Breast epithelium (tissue), 4 donors: ENCODE measurements at places on chromosomes 6 and 20.
A peak's percentile ranks its signal among the peaks of the same experiment; 100 is the strongest.

- DNase-seq: no peak
Observed at GRCh38 chr6:31383149-31383548, 20.2 kb upstream of the MICA start.

- DNase-seq: no peak
Observed at GRCh38 chr20:62710886-62711702, 2.5 kb downstream of the NTSR1 start.

DNA sequence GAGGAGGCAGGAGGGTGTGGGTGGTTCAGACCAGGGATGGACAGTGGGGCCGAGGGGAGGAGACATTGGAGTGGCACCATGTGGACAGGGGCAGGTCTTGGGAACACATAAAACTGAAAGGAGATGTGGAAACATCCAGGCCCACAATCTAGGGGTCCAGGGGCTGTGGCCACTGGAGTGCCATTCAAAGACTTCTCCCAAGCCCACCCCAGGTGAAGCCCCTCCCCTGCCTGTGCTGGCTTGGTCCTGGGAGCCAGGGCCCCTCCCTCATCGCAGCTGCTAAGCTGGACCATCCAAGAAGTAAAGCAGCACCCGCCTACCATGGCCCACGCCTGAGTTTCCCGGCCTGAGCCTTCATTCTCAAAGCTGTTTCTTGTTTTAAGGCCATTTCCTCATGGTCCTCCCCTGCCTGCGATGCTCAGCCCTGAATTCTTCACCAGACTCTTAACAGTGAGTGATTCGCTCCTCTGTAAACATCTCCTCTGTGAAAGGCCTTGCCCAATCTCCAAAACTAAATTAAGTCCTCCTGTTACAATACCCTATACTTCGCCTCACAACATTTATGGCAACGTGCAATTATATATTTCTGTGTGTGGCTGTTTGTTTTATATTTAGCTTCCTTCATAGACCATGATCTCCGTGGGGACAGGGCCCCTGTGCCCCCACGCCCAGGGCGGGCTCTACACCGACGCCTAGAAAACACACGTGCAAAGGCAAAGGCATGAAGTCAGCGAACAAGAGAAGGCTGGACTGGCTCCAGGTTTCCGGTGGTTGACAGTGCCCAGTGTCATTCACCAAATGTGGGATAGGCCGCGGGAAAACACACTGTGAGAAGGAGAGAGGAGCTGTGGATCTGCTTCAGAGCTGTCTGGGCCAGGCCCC is 267.8 kb downstream of the ERMARD start:
- no peak for DNase-seq

- no peak for DNase-seq
Observed at GRCh38 chr20:48826883-48827771, 672 bp downstream of the PREX1 start.

- DNase-seq: no peak
Observed at GRCh38 chr6:44179072-44179536, 20.5 kb downstream of the CAPN11 start.

- no peak for DNase-seq
Observed at GRCh38 chr6:84772428-84773132, 8.2 kb upstream of the TBX18 start.

- DNase-seq: no peak
Observed at GRCh38 chr6:5453546-5453945, 192.2 kb downstream of the FARS2 start.

DNA sequence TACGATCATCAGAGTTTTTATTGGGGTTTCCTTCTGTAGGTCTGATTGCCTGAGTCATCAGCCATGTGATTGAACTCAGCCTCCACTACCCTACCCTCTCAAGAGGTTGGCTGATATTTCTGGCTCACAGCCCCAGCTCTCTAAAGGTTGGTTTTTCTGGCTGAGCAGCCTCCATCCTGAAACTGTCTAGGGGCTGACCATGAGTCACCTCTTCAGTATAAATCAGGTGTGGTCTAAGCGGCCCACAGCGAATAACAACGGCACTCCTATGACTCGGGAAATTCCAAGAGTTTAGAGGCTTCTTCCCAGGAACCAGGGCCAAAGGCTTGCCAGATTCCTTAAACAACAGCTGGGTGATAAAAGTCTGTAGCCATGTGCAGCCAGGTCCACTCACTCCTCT is 115.5 kb downstream of the SOD2 start:
- no peak for DNase-seq

DNA sequence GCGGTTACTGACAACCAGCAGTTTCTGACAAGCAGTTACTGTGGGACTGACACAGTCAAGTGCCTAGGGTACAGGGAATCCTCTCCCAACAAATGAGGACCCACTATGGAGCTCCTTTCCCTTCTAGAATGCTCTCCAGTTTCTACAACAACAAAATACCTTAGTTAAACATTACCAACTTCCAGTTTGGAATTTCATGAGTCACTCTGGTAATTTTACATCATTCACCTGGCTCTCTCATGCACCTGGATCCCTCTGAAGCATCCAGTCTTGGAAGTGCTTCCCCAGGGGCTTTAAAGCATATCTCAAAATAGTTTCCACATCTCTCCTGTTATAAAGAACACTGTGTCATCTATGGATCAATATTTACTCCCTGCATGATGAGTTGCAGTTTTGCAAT is 286.7 kb upstream of the SPTLC3 start:
- DNase-seq: no peak

DNA sequence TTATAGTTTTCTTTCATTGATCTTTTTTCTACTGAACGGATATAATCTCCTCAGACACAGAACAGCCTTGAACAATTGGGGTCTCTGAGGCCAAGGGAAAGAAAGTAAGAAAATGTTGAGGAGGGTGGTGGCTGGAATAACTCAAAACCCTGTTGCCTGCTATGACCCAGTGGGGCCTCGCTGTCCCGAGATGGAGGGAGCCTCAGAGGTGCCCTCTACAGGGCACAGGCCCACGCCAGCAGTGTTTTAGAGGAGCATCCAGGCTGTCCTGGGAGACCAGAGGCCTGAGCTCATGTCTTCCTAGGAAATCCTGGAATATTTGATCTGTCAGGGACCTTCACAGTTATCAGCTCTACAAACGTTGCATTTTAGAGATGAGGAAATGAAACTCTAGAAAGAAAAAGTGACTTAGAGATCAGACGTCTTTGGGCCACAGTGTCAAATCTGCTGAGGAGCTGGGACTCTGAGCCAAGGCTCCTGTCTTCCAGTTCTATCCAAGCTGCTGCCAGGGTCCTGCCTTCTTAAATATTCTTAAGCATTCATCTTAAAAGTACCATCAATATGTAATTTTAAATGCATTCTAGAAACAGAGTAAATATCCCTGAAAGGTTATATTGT is 26.3 kb downstream of the ALDH5A1 start:
- no peak for DNase-seq

GRCh38 chr20:10172998-10173655 is 45.5 kb upstream of the SNAP25 start:
- DNase-seq: no peak

DNA sequence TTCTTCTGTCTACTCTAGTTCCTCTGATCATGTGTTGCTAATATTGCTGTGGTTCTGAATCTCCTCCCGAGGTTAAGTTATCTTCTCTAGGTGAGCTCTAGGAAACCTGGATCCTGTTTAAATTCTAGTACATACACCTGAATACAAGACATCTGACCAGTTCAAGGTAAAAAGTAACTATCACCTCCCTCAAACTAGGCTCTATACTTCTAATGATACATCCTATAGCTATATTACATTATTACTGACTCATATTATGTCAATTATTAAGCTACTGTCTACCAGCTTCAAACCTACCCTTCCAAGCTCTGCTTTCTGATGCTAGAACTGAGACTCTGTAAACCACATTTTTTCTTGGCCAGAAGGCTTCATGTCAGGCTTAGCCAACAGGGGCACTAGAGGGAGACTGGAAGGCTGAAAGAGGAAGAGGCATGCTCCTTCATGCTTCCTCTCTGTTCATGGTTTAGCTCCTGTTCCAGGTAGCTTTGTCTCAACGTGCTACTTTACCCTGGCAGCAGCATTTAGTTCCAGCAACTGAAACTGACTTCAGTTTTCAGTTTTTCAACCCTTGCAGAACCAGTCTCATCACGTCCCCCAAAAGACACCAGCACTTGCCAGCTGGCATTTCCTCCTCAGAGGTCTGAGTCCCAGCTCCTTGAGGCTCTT is 148.4 kb upstream of the TOP1 start:
- DNase-seq: peak; percentile 51

- DNase-seq: no peak
Observed at GRCh38 chr6:38714239-38715015, 684 bp upstream of the DNAH8 start.

DNA sequence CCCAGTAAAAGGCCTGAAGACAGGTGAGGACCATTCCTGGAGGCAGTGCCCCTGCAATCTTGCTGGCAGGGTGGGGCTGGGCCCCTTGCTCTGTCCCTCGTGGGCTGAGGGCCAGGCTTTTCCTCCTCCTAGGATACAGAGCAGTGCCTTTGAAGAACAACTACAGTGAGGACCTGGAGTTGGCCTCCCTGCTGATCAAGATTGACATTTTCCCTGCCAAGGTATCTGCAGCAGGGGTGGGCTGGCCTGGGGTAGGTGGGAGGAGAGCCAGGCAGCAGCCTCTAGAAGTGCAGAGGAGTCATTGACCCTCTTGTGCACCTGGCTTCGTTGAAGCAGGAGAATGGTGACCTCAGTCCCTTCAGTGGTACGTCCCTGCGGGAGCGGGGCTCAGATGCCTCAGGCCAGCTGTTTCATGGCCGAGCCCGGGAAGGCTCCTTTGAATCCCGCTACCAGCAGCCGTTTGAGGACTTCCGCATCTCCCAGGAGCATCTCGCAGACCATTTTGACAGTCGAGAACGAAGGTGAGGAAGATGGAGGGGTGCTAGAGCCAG is 36.5 kb downstream of the PLCG1 start:
- DNase-seq: peak; percentile 20

DNA sequence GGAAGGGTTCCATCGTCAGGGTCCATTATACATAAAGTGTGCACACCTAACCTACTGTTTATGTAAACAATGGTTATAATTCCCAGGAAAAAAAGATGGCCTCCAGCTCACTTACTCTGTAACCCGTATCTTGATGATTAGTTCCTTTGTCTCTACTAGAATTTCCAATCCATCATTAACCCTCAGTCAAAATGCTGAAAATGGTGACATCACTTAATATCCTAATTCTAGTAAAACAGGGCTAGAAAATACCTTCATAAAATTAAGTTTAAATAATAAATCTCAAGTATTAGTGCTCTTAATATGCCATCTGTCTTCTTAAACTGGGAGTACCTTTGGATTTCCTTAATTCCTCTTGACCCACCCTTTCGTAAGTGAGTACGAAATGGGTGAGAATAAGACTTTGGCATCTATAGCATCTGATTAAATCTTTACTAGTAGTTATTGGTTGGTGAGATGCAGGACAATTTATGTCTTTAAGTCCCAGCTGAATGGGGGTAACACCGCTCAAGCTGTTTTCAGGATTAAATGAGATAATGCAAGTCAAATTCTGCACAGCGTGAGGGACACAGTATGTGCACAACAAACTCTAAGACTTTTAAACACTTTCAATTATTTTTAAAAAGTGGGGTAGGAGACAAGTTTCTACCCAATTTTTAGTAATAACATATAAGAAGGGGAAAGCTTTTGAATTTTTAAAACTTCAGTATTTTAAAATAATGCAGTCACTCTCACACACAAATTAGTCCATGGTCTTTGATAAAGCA is 1.6 kb downstream of the HMGN3 start:
- DNase-seq: no peak

DNA sequence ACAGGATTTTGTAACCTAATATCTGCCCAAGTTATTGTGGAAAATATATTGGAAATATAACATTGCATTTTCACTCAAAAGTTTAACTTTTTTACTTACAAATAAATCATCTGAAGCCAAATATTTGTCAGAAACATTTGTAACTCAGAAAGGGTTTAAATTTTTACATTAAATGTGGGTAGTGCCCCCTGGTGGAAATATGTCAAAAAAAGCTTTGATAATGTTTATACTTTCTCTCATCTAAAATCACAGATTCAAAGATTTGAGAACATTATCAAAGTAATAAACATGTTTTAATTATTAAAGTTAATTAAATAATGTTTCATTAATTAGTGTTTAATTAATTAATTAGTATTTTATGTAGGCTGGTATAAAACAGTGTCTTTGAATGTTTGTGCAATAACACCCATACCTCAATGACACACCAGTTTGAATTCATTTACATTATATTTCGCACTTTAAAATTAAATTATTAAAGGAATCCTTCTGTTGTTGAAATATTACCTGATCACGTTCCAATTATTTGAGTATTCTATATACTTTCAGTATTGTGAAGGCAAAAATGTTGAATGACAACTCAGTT is 320.1 kb upstream of the FKBP1C start:
- DNase-seq: no peak

GRCh38 chr20:13783528-13783927 is 1.2 kb downstream of the ESF1 start:
- no peak for DNase-seq

DNA sequence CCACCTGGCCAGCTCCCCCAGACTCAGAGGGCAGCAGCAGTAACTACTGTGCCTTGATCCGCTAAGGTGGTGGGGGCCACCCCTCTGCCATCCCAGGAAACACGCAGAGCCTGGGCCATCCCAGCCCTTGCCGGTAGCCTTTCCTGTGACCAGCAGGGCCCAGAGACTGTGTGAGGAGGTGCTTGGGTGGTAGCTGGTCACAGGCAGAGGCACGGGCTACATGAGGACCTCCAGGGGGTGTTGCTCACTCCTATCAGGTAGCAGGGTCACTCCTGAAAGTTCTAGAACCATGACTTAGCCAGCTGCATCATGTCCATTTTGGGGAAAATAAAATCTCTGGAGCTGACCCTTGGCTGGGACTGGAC is 22.8 kb downstream of the PCMTD2 start:
- DNase-seq: no peak

- DNase-seq: no peak
Observed at GRCh38 chr6:156557251-156557910, 219.8 kb upstream of the ARID1B start.

DNA sequence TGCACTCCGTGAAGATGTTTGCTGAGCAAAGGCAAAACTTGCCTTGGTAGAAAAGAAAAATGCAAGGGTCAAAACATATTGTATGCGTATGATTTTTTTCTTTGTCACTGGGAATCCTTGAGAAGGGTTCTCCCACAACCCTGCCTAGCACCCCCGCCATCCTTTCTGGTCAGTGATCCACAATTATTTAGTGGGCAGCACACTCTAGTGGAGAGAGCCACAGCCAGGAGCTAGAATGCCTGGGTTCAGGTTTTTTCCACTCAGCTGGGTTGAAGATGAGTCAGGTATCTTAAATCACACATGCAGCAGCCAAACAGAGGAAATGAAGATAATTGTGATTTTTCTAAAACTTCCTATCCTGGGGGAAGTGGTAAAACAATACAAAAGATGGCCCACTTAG is 243.1 kb downstream of the PKHD1 start:
- DNase-seq: no peak

- DNase-seq: no peak
Observed at GRCh38 chr6:141682391-141682790, 450.3 kb upstream of the GJE1 start.
